ENCODE measurements at places on chromosomes 6 and 20.

DNA sequence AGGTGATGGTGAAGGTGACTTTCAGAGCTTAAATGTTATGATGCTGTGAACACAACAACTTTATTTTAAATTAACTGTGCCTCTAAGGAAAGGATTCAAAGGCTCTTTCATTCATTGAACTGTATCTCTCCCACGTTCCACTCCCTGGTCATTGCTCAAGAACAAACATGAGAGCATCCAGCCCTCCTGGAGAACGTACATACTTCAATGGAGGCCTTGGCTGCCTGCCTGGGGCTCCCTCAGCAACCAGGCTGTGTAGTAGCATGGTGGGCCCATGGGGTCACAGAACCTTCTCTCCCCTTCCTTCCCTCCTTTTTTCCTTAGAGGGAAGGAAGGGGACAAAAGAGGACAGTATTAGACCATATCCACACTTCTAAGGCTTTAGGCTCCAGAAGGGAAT lies 234.3 kb downstream of the CDC5L start:
- DNase-seq, result no peak

DNA sequence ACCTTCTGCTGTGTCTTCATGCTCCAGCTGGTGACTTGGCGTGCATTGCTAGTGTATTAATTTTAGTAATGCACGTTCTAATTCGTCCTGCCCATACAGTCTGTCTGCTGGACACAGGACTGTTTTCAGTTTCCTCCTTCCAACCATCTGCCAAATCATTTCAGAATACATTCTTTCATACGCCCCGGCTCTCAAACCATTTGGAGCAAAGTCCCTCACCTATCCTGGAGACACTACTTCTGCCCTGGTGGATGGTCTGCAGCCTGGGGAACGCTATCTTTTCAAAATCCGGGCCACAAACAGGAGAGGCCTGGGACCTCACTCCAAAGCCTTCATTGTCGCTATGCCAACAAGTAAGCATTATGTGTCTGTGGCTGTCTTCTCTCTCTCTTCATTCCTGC lies 60.5 kb downstream of the FNDC1 start:
- no peak for DNase-seq

DNA sequence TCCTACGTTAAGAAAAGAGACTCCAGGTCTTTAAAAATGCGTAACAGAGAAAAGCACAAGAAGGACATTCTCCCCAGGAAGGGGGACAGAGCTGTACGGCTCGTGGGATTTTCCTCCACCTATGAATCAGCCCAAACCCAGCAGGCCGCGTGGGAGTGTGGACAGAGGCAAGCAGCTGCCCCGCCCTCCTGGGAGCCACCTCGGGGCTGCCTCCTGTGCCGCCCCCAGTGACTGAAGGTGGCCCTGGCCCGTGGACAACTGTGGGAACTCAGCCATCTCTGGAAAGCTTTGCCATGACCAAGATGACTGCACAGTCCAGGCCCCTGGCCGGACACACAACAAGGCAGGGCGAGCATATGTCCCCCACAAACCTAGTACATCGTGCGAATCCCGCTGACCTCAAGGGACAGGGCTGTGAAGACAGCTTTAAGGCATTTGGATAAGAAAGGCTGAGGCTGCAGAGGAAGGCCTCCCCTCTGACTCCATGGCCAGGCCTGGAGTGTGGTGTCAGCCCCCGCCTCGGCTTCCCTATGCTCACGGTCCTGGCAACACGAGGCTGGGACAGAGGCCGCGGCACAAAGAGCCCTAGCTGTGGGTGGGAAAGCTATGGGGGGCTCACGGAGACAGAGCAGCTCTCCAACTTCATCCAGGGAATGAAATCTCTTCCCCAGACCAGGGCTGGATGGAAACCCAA lies 26.9 kb downstream of the PXDC1 start:
- DNase-seq, result no peak

- DNase-seq, result no peak
Observed at GRCh38 chr6:163715846-163716245, 301.3 kb downstream of the QKI start.

GRCh38 chr20:17936761-17937732 lies 31.5 kb downstream of the SNX5 start:
- DNase-seq, result no peak

DNA sequence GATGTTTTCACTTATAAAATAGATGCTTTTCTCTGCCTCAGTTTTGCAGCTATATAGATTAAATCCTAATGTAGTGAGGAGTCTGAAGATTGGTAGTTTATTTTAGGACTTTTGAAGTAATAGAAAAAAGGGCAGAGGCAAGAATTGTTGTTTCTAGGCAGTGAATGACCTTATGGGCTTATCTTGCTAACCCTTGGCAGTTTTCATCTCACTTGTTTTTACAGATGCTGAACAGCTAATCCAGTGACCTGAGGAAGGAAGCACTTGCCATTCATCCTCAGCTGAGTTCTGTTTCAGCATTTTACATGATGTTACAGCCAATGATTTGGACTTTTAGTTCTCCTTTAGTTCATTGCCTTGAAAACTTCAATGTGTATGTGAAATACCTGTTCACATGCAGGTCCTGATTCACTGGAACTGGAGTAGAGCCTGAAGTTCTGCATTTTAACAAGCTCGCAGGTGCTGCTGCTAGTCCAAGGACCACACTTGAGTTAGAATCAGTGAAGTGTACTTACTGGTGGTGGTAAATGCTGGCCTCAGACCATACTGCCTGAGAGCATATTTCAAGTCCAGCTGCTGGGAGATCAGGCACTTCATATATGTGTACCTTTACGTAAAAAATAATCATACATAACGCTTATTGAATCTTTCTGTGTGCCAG lies 86.9 kb downstream of the TULP4 start:
- no peak for DNase-seq

- DNase-seq, result no peak
Observed at GRCh38 chr6:75203721-75204120, 2.1 kb downstream of the COL12A1 start.

GRCh38 chr6:44185953-44186634 lies 27.5 kb downstream of the CAPN11 start:
- no peak for DNase-seq

All from GDM1 (cell line).